ENCODE measurements at places on chromosomes 5 and 9.

- no peak for DNase-seq
Measured at GRCh38 chr9:23823986-23824829, 1.8 kb downstream of the ELAVL2 start.

- DNase-seq = no peak
Measured at GRCh38 chr5:2039180-2039531, 156.4 kb upstream of the IRX4 start.

- DNase-seq = no peak
Measured at GRCh38 chr9:87622923-87623322, 103.0 kb upstream of the CTSL start.

DNA sequence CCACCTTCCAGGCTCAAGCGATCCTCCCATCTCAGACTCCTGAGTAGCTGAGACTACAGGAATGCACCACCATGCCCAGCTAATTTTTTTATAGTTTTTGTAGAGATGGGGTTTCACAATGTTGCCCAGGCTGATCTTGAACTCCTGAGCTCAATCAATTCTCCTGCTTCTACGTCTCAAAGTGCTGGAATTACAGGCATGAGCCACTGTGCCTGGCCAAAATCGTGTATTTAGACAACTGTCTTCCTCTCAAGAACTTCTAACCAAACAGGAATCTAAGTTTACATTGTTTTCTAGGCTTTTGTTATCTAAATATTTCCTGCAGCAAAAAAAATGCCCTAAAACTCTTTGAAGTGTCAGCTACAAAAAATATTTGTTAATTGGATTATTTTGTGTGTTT lies 78.8 kb downstream of the NLN start:
- DNase-seq = no peak

- DNase-seq = peak; percentile 92
Measured at GRCh38 chr9:34430843-34431437, 27.4 kb downstream of the FAM219A start.

DNA sequence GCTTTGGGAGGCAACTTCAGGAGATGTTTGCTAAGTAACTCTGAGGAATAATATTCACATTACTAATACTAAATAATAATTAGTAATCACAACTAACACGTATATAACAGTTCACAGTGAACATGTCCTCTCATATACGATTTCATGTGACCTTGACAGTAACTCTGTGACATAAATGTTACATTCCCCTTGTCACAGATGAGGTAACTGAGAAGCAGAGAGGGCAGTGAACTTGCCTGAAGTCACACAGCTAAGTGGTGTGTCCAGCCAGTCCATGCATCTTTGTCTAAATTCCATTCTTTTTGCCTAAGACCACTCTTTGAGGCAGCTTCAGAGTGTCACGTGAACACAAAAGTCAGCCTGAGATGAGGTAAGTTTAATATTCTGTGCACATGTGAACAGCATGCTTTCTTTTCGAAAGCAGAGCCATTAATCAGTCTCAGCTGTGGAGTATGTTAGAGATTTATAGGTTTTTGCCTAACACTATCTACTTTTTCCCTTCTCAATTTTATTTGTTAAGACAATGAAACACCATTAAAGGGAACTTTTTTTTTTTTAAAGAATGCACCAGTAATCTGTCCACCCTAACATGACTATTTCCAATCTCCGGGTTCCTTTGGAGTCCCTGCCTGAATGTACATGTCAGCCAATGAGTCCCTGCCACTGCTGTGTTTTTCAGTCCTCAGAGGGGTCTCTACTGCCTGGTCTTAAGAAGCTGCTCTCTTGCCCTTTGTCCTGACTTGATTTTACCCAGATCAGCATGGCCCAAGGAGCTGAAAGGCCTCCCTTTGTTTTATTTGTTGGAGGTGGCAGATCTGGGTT lies 43.5 kb downstream of the SH3PXD2B start:
- no peak for DNase-seq

DNA sequence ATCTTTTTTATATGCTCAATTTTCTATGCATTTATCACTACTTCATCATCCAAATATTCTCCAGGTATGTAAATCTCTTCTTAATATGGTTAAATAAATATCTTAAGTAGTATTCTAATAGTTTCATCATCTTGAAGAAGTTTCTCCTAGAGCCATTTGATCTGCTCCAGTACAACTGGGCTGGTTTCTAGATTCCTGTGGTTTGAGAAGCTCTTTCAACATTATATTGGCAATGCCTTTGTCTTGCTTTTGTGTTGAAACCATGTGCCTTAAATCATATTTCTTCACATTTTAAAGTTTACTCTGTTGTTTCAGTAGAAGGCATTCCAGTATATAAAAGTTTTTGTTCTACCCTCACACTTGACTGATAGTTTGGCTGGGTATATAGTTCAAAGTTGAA lies 27.6 kb downstream of the MBLAC2 start:
- DNase-seq = no peak

DNA sequence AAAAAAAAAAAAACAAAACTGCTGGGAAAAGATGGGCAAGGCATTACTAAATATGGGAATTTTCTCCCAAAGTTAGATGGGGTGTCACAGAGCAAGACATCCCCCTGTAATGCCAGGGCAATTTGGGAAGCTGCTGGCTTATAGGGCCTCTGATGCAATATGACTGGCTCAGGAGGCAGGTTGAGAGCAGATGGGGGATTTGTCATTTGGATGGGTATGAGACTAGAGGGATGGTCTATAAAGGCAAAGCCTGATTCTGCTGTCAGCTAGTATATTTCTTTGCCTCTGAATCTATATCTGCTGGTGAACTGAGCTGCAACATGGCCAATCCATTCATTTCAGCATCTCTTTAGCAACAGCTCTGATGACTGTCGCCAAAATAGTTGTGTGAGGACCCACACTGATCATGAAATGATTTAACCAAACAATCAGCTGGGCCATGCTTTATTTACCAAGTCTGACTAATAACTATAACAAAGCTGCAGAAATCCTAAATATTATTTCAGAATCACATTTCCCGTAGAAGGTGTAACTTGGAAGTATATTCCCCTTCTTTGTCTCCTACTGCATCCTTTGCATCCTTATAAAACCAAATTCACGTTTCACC lies 455.1 kb upstream of the ZNF608 start:
- DNase-seq = no peak

GRCh38 chr5:57456531-57457135 lies 26.0 kb downstream of the ACTBL2 start:
- DNase-seq = no peak

- no peak for DNase-seq
Measured at GRCh38 chr5:150321784-150322183, 19.1 kb upstream of the ARSI start.

- no peak for DNase-seq
Measured at GRCh38 chr5:11443831-11444230, 460.4 kb downstream of the CTNND2 start.

DNA sequence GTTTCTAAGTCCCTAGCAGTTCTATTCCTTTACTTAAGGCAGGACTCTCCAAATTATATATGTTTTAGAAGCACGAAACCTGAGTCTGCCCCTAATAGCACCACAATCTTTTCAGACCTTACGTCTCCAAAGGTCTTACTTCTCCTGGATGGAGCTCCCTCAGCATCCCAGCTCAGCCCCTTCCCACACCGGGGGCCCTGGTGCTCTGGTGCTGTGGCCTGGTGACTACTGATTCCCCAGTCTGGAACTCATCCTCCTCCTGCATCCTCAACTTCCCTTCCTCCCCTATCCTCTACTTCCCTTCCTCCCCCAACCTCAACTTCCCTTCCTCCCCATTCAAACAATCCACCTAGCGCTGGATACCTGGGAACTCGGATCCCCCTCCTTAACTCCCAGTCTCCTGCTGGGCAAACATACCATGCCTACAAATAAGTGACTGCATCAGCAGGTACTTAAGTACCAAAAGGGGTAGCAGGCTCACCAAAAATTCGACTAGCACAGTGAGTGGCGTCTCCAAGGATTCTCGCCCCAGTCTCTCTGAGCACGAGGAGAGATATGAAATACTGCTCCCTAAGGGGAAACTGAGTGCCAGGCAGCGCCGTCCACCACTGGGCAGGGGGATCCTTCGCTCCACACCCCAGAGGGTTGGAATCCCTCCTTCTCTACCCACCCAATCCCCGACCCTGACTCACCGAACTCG lies 831 bp downstream of the IGFBPL1 start:
- no peak for DNase-seq

- DNase-seq = no peak
Measured at GRCh38 chr5:179820127-179820482, 600 bp upstream of the SQSTM1 start.

- DNase-seq = peak; percentile 73
Measured at GRCh38 chr9:106731910-106732309, 131.1 kb upstream of the ZNF462 start.

GRCh38 chr9:78187763-78188484 lies 48.0 kb upstream of the CEP78 start:
- DNase-seq = no peak

GRCh38 chr5:62284946-62285891 lies 20.8 kb upstream of the KIF2A start:
- no peak for DNase-seq

DNA sequence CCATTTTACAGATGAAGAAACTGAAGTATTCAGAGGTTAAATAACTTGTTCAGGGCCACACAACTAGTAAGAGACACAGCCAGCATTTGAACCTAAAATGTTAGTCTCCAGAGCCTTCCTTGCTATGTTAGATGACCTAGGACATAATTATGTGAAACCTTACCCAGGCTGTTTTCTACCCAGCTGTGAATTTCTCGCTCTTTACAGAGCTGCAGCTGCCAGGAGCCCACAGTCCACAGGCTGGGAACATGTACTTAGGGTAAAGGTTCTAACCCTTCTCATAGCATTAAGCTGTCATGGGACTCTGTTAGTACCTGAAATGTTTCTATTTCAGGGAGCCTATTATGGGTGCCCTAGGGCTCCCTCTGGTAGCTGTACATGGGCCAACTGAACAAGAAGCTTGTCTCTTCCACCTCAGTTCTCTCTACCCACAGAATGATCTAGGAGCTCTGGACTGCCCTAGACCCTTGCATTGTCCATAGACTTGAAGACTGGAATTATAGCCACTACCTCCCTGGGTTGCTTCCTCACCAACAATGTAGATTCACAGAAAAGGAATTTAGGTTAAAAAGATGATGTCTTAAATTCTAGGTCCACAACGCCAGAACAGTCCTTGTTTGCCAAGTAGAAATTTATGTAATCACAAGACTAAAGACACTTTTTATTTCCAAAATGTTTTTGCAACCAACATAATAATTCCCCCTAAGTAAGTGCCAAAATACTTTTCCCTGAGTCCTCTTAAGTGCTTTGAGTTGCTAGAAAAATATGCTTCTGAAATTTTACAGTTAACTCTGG lies 262.9 kb downstream of the PIK3R1 start:
- no peak for DNase-seq

GRCh38 chr5:58185801-58186200 lies 274.1 kb downstream of the PLK2 start:
- no peak for DNase-seq

DNA sequence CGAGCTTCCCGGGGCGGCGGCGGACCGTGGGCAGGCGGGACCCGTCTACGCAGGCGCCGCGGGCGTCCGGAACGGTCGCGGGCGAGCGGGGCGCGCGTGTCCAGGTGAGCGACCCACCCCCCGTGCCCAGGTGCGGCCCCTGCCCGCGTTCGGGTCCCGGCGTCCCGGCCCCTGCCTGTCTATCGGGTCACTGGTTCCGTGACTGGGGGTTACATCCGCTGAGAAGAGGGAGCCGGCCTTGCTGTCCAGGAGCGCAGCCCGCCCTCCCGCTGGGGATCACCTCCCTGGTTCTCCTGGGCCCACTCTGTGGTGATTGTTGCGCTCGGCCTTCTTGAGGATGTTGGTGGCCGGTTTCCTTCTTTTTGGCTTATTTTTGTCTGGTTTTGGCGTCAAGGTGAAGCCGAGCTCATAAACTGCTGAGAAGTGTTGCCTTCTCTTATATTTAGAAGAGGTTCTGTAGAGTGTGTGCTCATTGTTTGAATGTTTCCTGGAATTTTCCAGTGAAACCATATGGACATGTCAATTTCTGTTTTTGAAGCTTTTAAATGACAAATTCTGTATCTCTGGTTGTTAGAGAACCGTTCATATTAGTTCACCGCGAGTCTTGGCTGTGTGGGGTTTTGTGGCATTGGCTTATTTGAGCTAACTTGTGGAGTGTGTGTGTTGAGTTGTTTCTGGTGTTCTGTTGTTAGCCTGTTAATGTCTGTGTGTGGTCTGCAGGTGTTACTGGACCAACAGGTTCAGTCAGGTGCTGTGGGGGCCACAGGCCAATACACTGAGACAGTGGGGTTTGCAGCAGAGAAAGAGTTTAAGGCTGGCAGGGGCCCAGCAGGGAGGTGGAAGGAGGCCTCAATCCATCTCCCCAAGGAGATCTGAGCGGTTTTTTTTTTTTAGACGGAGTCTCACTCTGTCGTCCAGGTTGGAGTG lies 621 bp downstream of the CEP72 start:
- DNase-seq = no peak

DNA sequence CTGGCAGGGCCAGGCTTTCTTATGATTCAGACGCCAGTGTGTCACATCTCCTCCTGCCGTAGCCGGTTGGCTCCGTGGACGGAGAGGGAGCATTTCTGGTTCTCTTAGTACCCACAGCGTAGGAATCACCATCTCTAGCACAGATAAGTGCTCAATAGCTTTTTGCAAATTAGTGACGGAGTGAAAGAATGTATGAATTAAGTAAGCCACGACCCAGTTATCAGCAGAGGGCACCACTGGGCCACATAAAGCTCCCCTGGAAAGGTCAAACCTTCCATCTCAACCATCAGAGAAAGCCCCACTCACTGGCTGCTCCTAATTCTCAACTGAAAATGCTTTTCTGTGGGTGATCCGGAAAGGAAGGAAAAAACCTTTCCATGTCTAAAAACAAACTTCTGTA lies 317.0 kb upstream of the ADCY2 start:
- DNase-seq = peak; percentile 51

- DNase-seq = no peak
Measured at GRCh38 chr5:72892846-72893245, 63.0 kb upstream of the FCHO2 start.

- no peak for DNase-seq
Measured at GRCh38 chr5:172719211-172719610, 51.8 kb downstream of the DUSP1 start.

- DNase-seq = no peak
Measured at GRCh38 chr9:5425006-5425628, 12.6 kb downstream of the PLGRKT start.

DNA sequence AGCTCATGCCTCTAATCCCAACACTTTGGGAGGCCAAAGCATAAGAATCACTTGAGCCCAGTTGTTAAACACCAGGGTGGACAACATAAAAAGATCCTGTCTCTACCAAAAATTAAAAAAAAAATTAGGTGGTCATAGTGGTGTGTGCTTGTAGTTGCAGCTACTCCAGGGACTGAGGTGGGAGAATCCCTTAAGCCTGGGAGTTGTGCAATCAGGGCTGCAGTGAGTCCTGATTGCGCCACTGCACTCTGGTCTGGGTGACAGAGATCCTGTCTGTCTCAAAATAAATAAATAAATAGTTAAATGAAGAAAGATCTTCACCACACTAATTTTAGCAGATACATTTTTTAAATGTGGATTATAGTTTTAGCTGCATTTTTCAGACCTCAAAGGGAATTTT lies 433.2 kb downstream of the MAT2B start:
- DNase-seq = no peak

- no peak for DNase-seq
Measured at GRCh38 chr5:133303298-133303697, 251.5 kb downstream of the HSPA4 start.
